ENCODE measurements at places on chromosomes 3 and 15. TPM values are rescaled to one million over a fixed set of nuclear protein-coding genes. Genes with fewer than 3 reads are reported as not detected.
A peak's percentile ranks its signal among the peaks of the same experiment; 100 is the strongest.

DNAH1 gene
- polyA plus RNA-seq: 11.4 TPM

SLC12A1 gene
- not detected for polyA plus RNA-seq

DNA sequence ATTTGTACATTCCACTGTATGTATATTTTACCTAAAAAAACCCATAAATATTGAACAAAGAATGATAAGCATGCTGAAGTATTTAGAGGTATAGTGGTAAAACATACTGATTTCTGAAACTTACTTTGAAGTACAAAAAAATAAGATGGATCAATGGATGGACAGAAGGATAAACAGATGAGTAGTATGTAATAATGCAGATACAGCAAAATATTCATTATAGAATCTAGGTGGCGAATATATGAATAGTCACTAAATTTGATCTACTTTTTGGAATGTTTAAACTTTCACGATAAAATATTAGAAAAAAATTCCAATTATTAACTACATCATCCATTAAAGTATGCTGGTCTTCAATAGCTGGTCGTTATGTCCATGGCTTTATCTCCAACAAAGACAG is 51.9 kb upstream of the GNB4 start:
- DNase-seq: no peak

GRCh38 chr3:161740421-161740820 is 243.8 kb downstream of the OTOL1 start:
- no peak for DNase-seq

DNA sequence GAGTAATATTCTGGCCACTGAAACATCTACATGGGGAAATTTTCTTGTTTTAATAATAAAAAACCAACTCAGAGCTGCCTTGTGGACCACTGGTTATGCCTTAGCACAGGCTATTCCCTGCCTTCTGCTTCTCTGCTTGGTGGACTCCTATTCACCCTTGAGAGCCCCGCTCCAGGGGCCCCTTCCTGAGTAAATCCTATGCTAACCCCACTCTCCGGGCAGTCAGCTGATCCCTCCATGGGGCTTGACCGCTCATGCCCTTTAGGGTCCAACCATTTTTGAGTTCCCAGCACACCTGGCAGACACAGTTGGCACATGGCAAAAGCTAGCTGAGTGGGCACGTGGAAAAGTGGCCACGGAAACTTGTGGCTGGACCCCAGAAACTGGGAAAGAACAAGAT is 38.2 kb downstream of the ATP2B2 start:
- no peak for DNase-seq

DNA sequence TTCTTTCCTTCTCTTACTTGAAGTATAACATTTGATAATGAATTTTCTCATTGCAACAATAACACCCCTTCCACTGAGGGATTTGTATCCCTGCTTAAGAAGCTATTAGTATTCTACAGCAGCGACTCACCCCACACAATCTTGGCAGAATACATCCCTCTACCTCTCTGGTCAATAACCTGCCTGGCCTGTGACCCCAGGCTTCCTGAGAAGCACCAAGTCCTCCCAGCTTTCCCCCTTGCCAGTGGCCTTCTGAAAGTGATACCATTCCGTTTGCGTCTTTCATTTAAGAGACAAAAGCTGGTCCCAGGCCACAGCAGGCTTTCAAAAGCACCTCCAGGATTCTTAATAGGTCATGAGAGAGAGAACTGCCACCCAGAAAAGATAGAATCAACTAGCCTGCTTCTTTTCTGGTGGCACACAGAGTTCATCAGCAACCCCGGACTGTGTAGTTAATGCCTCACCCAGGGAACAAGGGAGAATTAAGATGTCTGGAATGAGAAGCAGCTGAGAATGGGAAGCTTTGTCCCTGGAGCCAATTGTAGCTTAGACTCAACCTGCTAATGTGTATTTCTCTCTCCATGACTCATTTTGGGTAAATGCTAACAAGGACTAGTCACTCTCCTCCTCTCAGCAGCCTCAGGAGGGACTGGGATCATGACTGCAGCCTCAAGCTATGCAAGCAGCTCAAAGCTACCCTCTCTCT is 101.0 kb upstream of the CPNE4 start:
- DNase-seq: no peak

EFL1 gene
- 4.4 TPM for polyA plus RNA-seq

NAA50 gene
- polyA plus RNA-seq: 8.4 TPM

DNA sequence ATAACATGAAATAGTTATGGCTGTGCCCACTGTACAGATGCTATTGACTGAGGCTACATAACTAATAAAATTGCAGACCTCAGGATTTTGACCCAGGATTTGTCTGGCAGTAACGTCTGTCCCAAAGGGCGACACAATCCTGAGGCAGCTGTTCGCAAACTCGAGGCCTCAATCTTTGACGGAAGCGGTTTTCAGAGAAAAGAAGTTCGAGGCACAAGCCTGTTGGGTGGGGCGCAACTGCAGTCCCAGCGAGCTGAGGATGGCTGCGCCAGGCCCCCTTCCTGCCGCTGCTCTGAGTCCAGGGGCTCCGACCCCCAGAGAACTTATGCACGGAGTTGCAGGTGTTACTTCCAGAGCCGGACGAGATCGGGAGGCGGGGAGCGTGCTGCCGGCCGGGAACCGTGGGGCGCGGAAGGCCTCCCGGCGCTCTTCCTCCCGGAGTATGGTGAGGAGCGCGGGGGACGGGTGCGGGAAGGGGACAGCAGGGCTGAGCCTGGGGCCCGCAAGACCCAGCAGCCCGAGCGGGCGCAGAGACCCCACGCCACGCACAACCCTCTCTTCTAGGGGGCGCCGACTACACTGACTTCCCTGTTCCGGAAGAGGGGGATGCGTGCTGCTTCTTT is at the start of gene PARP15:
Gene PARP15 (plus strand): TSS at position 242 of the 623 bp plus-strand sequence. CDS start 18 bp downstream, at position 260.
- peak; percentile 56 for DNase-seq

ACKR4 gene
- polyA plus RNA-seq: 0.70 TPM

NR2E3 gene
- polyA plus RNA-seq: 0.59 TPM

ZCWPW2 gene
- polyA plus RNA-seq: 0.84 TPM

MESP1 gene
- polyA plus RNA-seq: 1.1 TPM

SLC2A2 gene
- 5.9 TPM for polyA plus RNA-seq

GRCh38 chr15:90624278-90624981 is 92.7 kb upstream of the BLM start:
- DNase-seq: no peak

All from pancreas (tissue), 10 donors.